HT1080 (cell line): ENCODE measurements at places on chromosomes 3 and 15. TPM values are rescaled to one million over a fixed set of nuclear protein-coding genes. Genes with fewer than 3 reads are reported as not detected.
A peak's percentile ranks its signal among the peaks of the same experiment; 100 is the strongest.

MEX3B gene
- 1.9 and 2.4 TPM in 2 replicates for total RNA-seq

NLGN1 gene
- 1.6 and 3.1 TPM in 2 replicates for total RNA-seq

SLC2A2 gene
- not detected in 2 replicates for total RNA-seq

- peak; percentile 79 for DNase-seq
Observed at GRCh38 chr3:66588340-66588847, 87.6 kb upstream of the LRIG1 start.

DNA sequence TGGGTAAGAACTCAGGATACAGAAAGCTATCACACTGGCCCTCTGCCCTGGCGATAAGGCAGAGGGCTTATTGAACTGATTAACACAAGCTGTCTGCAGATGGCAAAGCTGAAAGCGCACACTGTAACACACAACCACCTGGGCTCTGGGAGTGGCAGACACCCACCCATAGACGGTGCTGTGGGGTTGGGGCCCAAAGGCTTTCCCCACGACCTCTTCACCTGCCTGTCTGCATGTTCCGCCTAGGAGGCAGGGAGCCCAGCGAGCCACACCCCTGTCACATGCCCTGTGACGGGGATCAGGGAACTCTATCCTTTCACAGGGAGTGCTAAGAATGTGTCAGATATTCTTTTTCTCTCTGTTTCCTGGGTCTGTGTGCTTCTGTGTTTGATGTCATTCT is 12.1 kb upstream of the TFG start:
- no peak for DNase-seq

DNA sequence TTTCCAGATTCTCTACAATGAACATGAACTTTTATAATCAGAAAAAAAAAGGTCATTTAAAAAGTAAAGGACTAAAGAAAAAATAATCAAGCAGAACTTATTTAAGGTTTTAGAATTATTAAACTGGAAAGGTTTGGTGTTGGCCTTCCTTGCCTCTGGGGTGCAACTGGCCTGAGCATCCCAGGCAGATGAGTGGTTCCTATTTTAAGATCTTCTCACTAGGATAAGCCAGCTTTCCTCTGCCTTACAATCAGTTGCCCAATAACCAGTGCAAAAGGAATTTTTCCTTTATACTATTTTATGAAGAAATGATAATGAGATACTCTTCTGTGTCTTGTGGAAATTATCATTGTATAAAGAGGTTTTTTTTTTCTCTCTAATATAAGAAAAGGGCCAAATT is 56.6 kb downstream of the SEC22A start:
- no peak for DNase-seq

GRCh38 chr3:111159391-111159790 is 87.8 kb downstream of the NECTIN3 start:
- DNase-seq = peak; percentile 31

DNA sequence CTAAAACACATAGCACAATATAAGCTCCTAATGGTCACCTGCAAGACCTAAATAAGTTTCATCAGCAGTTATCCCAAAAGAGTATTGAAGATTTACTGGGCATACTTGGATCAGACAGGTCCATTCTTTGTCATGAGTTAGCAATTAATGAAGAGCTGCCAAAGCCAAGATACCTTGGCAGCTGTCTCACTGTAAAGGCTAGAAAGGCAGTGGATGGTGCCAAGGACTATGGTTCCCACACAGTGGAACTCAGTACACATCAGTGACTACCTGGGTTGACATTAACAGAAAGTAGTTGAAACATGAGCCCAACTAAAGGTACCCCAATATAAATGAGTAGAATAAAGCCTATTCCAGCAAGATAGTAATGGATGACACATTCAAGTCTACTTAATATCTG is 41.1 kb upstream of the TMCO5A start:
- DNase-seq = no peak

GRCh38 chr3:24502690-24503089 is 8.0 kb upstream of the THRB start:
- DNase-seq = peak; percentile 84

DNA sequence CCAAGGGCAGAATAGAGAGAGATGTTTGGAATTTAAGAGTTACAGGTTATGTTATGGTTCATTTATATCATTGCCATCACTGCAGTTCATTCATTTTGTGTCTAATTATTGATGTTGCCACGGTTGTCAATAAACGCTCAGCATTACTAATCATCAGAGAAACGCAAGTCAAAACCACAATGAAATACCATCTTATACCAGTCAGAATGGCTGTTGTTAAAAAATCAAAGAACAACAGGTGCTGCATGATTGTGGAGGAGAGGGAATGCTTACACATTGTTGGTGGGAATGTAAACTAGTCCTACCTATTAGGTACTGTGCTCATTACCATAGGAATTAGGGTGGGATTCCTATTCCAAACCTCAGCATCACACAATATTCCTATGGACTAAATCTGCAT is 350.5 kb downstream of the TIGIT start:
- peak; percentile 60 for DNase-seq

DNA sequence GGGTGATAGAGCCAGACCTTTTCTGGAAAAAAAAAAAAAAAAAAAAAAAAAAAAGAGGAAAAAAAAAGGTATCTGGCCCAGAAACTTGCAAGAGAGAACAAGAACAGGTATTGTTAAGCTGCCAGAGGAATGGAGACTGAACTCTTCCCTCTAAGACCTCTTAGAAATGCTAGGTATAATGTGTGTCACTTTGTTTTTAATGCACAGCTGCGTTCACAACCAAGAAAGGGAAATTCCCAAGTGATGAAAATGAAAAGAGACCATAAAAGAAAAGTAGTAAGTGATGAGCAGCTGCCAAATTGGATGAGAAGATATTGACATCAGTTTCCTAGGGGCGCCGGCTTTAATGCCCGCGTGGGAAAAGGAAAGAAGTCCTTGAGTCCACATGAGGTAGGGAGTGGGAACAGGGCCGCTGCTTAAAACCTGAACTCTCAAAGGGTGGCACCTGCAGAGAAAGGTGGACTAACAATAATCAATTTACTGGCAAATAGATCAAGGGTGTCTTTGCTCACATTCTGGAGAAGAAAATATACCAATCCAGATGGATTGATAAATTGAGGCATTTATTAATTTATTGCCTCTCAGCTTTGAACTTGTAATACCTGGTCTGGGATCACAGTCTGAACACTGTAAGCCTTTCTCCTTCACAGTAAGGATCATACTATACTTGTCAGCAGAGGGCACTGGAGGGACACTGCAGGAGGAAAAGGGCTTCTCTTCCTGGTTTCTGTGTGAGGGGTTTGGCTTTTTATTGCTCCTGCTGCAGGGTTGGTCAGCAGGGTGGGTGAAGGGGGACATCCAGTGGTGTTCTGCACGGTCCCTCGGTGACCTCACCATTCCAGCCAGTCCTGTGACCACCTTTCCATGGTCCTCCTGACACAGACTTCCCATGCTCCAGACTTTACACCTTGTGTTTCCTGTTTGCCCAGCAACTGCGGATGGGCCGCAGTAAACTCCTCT is 131.6 kb downstream of the AQP9 start:
- DNase-seq = peak; percentile 48

DNA sequence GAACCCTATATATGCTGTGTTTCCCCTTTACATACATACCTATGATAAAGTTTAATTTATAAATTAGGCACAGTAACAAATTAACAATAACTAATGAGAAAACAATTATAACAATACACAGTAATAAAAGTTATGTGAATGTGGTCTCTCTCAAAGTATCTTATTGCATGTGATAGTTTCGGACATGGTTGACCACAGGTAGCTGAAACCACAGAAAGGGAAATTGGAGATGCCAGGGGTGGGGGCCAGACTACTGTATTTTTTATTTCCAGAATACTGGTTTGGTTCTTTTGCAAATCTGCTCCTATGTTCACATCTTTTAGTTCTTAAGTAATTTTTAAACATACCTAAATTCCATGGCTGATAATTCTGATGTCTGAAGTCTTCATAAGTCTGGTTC is 40.7 kb downstream of the PTH1R start:
- no peak for DNase-seq

- peak; percentile 96 for DNase-seq
Observed at GRCh38 chr3:129228891-129229585, 20.4 kb upstream of the COPG1 start.

DNA sequence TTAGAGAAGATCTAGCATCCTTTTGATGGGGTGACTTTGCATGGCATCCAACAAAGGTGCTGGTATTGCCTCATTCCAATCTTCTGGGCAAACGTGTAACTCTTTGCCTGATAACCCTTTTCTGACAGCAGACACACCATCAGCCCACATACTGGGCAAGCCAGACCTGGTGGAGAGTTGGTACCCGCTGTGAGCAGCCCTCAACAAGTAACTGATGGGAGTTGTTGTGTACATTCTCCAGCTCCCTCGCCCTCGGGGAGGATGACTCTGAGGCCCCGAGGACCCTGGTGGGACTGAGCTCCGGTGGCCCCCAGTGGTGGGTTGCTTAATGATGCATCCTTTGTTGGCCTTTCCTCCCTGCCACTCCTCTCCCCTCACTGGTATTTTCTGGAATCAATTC is 102.4 kb upstream of the SLC6A11 start:
- DNase-seq = no peak

DNA sequence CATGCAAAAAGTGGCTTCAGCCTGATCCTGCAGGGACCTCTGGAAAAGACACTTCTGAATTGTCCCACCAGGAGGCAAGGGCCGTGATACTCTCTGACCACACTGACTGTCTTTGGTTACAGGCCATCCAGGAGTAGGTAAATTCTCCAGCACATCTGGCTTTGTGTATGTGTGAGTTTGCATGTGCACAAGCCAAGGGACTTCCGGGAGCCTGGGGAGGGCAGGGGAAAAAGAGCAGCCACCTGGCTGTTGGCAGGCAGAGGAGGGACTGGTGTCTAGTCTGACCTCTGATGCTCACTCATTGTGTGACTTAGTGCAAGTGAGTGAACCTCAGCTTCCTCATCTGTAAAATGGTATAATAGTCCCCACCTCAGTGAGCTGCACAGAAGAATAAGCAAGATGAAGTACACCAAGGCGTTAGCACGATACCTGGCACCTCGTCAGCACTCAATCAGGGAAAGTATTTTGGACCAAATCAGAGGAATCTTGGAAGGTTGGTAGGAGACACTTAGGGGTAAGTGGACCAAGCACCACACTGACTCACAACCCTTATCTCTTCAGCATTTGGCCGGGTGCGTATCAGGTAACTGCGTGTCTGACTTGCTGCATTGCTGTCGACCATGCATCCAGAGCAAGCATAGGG is 19.1 kb downstream of the KLHL6 start:
- no peak for DNase-seq

DNA sequence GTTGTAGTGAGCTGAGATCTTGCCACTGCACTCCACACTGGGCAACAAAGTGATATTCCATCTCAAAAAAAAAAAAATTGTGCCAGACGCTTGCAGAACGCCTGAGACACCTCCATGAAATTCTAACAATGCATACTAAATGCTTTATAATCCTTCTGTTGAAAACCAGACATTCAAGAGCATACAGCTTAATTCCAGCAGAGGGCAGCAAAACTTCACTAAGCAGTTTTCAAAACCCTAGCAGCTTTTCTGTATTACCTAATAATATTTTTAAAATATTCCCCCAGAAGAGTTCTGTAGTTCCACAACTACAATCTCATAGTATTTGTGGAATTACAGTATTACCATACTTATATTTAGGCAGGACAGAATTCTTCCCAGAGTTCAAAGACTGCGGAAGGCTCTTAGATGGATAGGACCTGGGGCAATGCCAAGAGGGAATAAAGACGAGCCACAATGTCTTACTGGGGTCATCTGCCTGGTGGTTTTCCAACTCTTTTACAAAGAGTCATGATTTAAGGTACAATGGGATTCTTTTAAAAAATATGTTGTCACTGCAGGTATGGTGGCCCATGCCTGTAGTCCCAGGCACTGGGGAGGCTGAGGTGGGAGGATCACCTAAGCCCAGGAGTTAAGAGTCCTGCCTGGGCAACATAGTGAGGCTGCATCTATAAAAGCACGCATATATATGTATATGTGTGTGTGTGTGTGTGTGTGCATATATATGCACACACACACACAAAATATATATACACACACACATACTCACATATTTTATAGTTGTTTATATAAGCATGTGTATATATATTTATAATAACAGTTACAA is 19.6 kb upstream of the TASOR start:
- DNase-seq = peak; percentile 56

- DNase-seq = no peak
Observed at GRCh38 chr3:155248531-155249187, 44.8 kb downstream of the STRIT1 start.
